ENCODE measurements at places on chromosomes 3 and 15. TPM values are rescaled to one million over a fixed set of nuclear protein-coding genes. Genes with fewer than 3 reads are reported as not detected.

IGSF11 gene
- 2.3 TPM for polyA plus RNA-seq

HTR3C gene
- polyA plus RNA-seq: not detected

PLSCR2 gene
- not detected for polyA plus RNA-seq

GLT8D1 gene
- polyA plus RNA-seq: 118 TPM

KCNAB1 gene
- polyA plus RNA-seq: 4.1 TPM

RBP2 gene
- not detected for polyA plus RNA-seq

FOXL2 gene
- 0.05 TPM for polyA plus RNA-seq

ATP13A5 gene
- polyA plus RNA-seq: 0.43 TPM

AGTR1 gene
- polyA plus RNA-seq: 31.8 TPM

LMOD3 gene
- 182 TPM for polyA plus RNA-seq

GOLGA8J gene
- polyA plus RNA-seq: 0.59 TPM

TERC gene
- not detected for polyA plus RNA-seq

CPN2 gene
- polyA plus RNA-seq: not detected

FBXW12 gene
- not detected for polyA plus RNA-seq

COLQ gene
- polyA plus RNA-seq: not detected

CHRNA3 gene
- polyA plus RNA-seq: 0.29 TPM

AMT gene
- polyA plus RNA-seq: 7.2 TPM

UACA gene
- 153 TPM for polyA plus RNA-seq

LRRC28 gene
- polyA plus RNA-seq: 27.3 TPM

SLC33A1 gene
- polyA plus RNA-seq: 13.1 TPM

PPM1L gene
- polyA plus RNA-seq: 9.8 TPM

TMED3 gene
- polyA plus RNA-seq: 72.4 TPM

SAMMSON gene
- polyA plus RNA-seq: not detected

SERPINI1 gene
- not detected for polyA plus RNA-seq

GNAT1 gene
- not detected for polyA plus RNA-seq

DNASE1L3 gene
- polyA plus RNA-seq: 0.57 TPM

SLC9C1 gene
- polyA plus RNA-seq: 0.21 TPM

HEG1 gene
- polyA plus RNA-seq: 44.5 TPM

HRG gene
- polyA plus RNA-seq: not detected

QTRT2 gene
- 11.8 TPM for polyA plus RNA-seq

LYSMD2 gene
- 11.0 TPM for polyA plus RNA-seq
